ENCODE measurements at places on chromosomes 3 and 15.
A peak's percentile ranks its signal among the peaks of the same experiment; 100 is the strongest.

DNA sequence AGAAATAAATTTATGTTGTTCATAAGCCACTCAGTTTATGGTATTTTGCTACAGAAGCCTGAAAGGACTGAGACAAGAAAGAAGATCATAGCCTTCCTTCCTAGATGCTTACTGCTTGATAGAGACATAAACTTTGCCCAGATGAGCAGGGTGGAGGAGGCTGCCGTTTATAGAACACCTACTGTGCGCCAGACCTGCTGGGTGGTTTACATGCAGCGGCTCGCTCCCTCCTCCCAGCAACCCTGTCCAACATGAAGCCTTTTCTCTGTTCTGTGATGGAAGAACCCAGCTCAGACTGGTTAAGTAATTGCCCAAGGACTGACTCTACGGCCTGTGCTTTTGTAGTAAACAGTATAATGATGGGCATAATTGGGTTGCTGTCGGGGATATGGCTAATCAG lies 37.0 kb downstream of the CORO2B start:
- no peak for DNase-seq

GRCh38 chr3:150528354-150528797 lies 17.9 kb downstream of the SERP1 start:
- DNase-seq: no peak

GRCh38 chr15:40364251-40364650 lies 6.2 kb downstream of the DISP2 start:
- DNase-seq: no peak

DNA sequence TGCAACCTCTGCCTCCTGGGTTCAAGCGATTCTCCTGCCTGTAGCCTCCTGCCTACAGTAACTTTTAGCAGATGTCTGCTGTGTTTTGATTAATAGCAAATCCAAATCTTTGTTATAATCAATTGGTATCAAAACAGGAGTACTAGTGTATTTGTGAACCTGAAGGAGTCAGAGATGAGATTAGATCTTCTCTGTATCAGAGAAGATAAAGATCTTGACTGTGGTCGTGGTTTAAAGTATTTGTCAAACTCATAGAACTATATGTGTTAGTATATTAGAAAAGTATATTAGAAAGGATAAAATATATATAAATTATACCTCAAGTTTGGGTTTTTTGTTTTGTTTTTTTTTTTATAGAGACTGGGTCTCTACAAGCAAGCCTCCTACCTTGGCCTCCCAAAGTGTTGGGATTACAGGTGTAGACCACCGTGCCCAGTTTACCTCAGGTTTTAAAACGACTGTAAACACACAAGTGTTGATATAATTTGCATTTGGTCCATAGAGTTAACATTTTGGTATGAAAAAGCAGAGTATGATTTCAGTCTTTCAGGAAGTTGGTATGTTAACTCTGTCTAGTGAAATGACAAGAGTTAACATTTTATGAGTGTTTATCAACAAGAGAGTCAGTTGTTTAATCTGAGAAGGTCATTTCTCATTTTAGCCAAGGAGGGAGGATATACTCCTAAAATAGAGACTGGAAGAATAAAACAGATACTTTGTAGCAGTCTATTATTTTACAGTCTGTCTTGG lies 18.3 kb downstream of the RTF1 start:
- no peak for DNase-seq

DNA sequence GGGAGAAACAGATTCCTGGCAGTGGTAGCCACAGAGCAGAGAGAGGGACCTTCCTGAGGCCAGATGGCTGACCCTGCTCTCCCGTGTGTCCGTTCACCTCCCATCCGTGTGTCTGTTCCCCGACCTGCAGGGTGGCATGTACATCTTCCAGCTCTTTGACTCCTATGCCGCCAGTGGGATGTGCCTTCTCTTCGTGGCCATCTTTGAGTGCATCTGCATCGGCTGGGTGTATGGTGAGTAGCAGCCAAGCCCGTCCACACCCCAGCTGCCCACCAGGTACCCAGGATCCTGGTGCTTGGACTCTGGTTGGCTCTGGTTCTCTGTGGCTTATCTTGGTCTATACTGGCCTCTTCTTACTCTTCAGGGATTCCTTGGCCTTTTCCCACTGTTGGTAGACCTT lies 59.5 kb upstream of the SLC6A1 start:
- no peak for DNase-seq

GRCh38 chr3:46061108-46061720 lies 33.9 kb upstream of the XCR1 start:
- no peak for DNase-seq

DNA sequence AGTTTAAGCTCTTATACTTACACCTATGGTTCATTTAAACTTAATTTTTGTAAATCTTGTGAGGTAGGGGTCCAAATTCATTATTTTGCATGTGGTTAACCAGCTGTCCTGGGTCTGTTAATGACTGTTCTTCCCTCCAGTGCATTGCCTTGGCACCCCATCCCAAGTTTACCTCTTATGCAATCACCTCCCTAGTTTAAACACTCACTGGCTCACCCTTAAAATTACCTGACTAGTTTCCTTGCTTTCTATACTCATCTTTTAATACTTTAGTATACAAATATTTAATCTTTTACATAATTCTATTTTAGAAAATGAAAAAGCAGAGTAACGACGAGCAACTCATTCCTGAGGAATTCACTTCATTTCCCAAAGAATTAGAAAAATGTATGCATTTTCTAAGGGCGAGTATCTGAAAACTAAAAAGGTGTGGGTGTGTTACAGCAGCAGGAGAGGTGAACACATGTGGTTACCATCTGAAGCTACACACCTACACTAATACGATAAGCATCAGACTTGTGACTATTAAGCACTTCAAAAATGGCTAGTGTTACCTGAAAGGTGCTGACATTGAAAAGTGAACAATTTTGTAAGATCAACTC lies 33.7 kb downstream of the TJP1 start:
- no peak for DNase-seq

- no peak for DNase-seq
Measured at GRCh38 chr3:126434264-126434590, 39.5 kb downstream of the CFAP100 start.

- no peak for DNase-seq
Measured at GRCh38 chr3:33926998-33927605, 128.7 kb downstream of the PDCD6IP start.

GRCh38 chr3:198079771-198080520 lies 119.9 kb downstream of the LMLN start:
- no peak for DNase-seq

GRCh38 chr3:161540594-161540993 lies 44.0 kb downstream of the OTOL1 start:
- DNase-seq: no peak

DNA sequence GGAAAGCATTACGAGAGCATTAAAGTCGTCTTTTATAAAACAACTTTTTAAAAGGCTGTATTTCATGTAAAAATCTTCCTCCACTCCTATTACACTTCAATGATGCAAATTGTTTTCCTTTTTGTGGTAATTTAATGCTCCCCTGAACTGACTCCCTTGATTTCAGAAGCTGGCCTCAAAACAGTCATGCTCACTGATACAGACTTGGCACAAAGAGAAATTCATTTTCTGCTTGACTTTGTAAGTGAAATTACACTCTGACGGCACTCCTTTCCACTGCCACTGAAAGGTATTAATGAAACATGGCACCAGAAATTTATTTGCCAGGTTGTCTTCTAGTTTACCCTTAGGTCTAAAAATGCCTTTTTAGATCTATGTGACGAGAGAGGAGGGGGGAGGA lies 215.5 kb downstream of the LRRC3B start:
- DNase-seq: no peak

DNA sequence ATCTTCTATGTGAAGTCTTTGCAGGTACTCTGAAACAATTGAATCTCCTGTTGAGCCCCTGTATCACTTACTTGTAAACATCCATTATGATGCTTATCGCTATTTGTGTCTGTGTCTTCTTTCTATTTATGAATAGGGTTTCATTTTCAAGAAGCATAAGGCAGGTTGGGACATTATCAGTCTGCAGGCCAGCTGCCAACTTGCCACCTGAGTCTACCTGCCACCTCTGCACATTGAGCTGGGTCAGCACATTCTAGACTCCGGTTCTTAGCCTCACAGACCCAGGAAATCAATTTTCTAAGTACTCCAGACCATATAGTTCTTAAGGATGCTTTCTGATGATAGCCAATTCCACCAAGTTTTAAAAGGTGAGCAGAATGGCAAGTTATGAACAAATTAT lies 105.7 kb upstream of the MCTP2 start:
- DNase-seq: no peak

GRCh38 chr15:23035964-23036566 lies 3.3 kb downstream of the TUBGCP5 start:
- peak; percentile 73 for DNase-seq

DNA sequence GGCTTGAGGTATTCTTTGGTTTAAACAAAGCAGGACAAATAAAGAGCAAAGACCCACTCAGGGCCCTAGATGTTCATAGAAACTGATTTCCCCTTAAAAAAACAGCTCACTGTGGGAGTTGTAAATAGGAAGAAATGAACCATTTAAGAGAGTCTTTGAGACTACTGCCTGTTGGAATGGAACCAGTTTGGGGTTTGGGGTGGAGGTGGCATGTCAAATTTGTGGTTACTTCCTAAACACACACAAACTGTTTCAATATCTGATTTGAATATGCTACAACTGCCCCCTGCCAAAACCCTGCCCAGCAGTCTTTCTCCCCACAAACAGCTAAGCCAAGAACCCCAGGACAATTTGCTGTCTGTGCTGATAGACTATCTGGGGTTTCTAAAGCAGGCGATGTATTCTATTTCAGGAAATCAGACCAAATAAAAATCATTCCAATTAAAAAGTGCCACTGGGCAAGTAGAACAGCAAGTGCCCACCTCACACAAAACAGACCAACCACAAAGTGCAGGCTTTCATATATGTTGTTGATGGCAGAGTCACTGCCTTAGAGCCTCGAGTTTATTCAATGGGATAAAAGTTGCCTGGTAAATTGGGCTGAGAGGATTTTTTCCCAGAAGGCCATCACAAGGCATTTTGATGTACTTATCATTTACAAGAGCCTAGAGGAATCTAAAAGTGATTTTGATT lies 293.9 kb upstream of the PROK2 start:
- DNase-seq: no peak

DNA sequence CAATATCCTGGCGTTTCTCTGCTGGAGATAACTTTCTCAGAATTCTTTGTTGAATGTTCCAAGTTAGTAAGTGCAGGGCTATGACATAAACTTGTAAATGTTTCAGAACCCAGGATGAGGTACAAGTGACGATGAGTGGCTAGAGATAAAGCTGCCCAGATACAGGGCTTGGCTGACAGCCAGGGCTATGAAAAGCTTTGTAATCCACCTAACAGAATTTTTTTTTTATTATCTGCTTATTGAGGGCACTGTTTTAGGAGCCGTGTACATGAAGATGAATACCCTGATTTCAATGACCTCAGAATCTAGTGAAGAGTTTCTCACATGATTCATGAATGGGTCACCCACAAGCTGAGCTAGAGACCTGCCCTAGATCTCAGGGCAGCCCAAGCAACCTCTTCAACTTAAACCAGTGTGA lies 431.4 kb downstream of the DIPK2A start:
- DNase-seq: no peak

- no peak for DNase-seq
Measured at GRCh38 chr3:58206406-58207011, 4.3 kb downstream of the DNASE1L3 start.

DNA sequence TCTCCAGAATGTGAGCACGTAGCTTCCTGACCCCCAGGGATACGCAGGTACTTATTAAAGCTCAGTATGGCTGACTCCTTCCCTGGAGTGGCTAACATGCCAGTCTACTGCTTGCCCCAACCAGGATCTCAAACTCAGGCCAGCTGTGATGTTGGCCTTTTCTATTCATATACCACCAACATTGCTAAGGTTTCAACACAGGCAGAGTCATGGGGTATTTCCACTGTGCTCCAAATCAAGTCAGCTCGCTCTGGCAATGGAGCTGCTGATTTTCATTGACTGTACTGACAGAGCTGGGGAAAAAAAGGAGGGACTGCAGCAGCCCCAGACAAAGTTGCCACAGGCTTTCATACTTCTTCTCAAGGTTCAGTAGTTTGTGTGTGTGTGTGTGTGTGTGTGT lies 87.0 kb downstream of the CFAP20DC start:
- DNase-seq: no peak

DNA sequence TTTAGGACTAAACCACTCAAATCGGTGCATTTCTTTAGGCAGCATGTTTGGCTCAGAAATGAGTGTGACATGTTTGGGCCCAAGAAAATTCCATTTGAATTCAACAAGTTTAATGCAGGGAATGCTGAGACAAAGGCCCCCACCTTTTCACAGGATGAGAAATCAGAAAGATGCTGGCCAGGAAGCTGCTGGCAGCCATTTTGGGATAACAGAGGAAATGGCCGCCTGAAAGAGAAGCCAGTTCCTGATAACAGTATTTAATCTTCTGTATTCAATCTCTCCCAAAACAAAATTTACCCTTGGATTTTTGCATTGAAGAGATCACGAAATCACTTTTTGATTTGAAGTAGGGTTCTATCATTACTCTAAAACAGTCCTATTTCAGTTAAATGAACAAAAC lies 350.9 kb downstream of the SLC9A9 start:
- no peak for DNase-seq

DNA sequence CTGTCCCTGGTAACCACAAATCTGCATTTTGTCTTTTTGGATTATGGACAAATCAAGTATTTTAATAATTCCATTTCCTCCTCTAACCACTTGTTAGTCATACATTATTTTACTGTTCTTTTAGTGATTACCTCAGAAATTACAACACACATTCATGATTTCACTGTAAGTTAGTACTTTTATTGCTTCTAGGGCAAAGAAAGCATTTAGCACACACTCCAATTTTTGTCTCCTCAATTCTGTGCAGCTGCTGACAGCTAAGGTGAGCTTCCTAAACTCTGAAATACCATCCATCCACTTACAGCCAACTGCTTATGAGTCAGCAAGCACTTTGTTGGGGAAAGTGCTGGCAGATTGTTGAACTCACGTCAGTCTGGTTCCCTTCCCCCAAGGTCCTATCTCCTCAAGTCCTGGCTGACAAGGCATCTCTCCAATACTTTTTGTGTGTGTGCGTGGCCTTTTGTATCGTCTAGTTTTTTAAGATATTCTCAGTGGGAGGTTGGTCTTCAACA lies 49.4 kb upstream of the TNFAIP8L3 start:
- DNase-seq: no peak

DNA sequence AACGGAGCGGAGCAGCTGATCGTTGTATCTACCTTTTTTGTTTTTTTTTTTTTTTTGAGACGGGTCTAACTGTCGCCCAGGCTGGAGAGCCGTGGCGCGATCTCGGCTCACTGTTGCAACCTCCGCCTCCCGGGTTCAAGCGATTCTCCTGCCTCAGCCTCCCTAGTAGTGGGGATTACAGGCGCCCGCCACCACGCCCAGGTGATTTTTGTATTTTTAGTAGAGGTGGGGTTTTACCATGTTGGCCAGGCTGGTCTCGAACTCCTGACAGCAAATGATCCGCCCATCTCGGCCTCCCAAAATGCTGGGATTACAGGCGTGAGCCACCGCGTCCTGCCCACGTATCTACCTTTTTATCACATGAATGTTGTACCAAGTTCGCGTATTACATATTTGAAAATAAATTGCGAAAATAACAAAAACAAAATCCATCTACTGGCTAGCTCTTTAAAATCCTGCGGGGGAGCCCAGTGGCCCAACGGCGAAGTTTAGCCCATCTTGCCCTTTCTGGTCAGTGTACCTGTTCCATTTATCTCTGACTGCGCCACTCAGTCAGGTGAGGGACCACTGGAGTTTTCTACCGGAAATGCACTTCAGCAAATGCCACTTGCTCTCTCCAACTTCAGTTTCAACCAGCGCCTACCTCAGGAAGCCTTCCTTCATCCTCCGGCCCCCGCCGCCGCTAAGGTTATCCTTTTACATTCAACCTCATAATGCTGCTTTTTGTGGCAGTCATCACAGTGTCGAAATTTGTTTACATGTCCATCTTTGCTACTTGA lies 1.2 kb upstream of the EIF3J start:
- DNase-seq: peak; percentile 36

- DNase-seq: no peak
Measured at GRCh38 chr3:184337399-184337714, at the start of gene FAM131A. TSS of gene FAM131A (plus strand) at chr3:184337600. CDS start at chr3:184337631, 31 bp downstream.

All from D341Med (cell line).